SW480 (cell line): ENCODE measurements at places on chromosomes 4 and X.

DNA sequence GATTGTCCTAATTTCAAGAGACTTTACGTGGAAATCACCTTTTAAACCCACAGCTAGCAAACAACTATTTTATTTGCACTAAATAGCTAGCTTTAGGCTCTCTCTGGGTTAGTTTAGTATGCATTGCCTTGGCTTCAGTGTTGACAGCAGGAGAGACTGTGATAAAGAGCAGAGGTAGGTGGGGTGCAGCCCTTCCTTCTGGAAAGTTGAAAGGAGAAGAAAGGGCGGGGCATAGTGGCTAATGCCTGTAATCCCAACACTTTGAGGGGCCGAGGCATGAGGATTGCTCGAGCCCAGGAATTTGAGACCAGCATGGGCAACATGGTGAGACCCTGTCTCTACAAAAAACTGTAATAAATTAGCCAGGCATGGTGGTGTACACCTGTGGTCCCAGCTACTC lies 29.0 kb upstream of the TMEM154 start:
- DNase-seq: no peak

DNA sequence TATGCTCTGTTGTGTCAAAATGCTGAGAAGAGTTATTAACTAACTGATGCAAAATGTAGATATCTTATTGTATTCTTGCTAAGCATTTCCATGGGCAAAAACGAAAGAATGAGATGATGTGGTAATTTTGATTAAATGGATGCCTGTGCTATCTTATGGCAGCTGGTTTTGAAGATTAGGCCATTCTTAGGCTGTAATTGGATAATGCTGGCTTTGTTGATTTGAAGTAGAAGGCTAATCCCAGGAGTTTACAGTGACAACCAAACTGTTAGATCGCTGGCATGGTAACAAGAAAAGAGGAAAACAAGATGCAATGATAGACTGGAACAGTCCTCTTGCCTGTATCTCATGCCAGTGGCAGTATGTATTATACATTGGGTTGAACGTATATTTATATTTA lies 74.1 kb upstream of the WDR44 start:
- no peak for DNase-seq

DNA sequence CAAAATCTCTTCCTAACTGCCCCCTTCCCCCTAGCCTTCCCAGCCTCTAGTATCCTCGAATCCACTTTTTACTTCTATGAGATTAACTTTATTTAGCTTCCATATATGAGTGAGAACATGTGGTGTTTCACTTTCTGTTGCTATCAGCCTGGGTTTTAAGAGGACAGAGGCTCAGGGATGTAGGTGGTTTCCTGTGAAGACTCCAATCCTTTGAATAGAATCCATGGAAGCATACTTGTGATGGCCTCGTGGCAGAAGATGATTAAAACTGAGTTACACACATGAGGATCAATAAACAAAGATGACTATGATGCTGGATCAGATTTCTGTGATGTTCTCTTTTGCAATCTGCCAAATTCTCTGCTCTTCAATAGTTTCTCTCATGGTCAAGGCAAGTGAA lies 29.8 kb downstream of the CD99L2 start:
- DNase-seq: no peak

- DNase-seq: no peak
Measured at GRCh38 chr4:186557486-186557885, 2.1 kb upstream of the MTNR1A start.

GRCh38 chr4:143354990-143355389 lies 18.3 kb downstream of the GAB1 start:
- no peak for DNase-seq

- DNase-seq: no peak
Measured at GRCh38 chr4:9704551-9705332, 76.7 kb upstream of the DRD5 start.

- no peak for DNase-seq
Measured at GRCh38 chr4:80233390-80233789, 33.1 kb upstream of the FGF5 start.

- DNase-seq: no peak
Measured at GRCh38 chr4:137384476-137384875, 147.8 kb downstream of the PCDH18 start.

DNA sequence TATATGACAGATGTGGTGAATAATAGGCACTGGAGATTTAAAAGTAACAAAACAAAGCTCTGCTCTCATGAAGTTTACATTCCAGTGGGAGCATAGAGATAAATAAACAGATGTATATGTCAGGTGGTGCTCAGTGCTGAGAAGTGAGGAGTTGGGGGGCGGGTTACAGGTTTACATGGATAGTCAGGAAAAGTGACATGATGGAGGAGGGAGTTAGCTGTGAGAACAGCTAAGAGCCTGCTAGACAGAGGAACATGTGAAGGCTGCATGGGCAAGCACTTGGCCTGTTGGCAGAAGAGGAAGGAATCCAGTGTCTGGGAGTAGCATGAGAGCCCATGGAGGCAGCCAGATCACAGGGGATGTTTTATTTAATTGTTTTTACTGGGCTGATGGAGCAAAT lies 10.2 kb upstream of the TMEM156 start:
- DNase-seq: peak; percentile 26
